ENCODE measurements at places on chromosomes 2 and 18. TPM values are rescaled to one million over a fixed set of nuclear protein-coding genes. Genes with fewer than 3 reads are reported as not detected.

- no peaks in the 10 kb centered on the region for H3K36me3 ChIP-seq
- peaks cover 24% of the 10 kb centered on the region for H3K4me1 ChIP-seq
- peak overlapping the region; percentile 77 for H3K27ac ChIP-seq
- H3K27me3 ChIP-seq = no peaks in the 10 kb centered on the region
These were observed 99.0 kb downstream of the ZFP36L2 start for GRCh38 chr2:43127208-43127940.

DNA sequence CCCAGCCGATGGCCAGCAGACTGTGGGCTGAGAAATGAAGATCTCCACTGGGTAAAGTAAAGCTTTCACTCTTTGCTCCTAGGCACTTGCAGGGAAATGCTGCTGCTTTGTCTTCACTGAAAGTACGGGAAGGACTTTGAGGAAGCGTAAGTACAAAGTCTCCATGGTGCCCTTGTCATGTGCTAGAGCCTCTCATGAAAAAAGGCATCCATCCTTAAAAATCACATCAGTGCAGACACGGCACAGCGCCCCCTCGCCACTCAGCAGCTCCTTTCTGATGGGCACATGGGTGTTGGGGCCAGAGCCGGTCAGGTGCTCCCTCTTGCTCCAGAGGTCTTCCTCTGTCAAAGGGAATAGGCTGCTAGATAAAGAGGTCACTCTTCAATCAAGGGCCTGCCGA is 109.0 kb upstream of the STPG4 start:
- H3K4me3 ChIP-seq = no peak overlapping the region
- H3K36me3 ChIP-seq = no peaks in the 10 kb centered on the region
- no peak overlapping the region for H3K27ac ChIP-seq
- DNase-seq = no peak
- no peaks in the 10 kb centered on the region for H3K4me1 ChIP-seq

- no peaks in the 10 kb centered on the region for H3K4me1 ChIP-seq
- no peak for DNase-seq
- H3K4me3 ChIP-seq = no peak overlapping the region
- no peaks in the 10 kb centered on the region for H3K36me3 ChIP-seq
- H3K27ac ChIP-seq = no peak overlapping the region
- no peaks in the 10 kb centered on the region for H3K27me3 ChIP-seq
These were observed 558.9 kb upstream of the PKDCC start for GRCh38 chr2:41488888-41489287.

GRCh38 chr2:68992933-68993332 is 18.5 kb downstream of the GKN1 start:
- no peak overlapping the region for H3K4me3 ChIP-seq
- no peak overlapping the region for H3K27ac ChIP-seq
- H3K4me1 ChIP-seq = no peaks in the 10 kb centered on the region
- H3K36me3 ChIP-seq = no peaks in the 10 kb centered on the region

- H3K4me1 ChIP-seq = peaks cover 26% of the 10 kb centered on the region
- peak within 1 kb of the TSS; percentile 59 for H3K4me3 ChIP-seq
- peak within 1 kb of the TSS; percentile 100 for H3K27ac ChIP-seq
- H3K27me3 ChIP-seq = no peaks in the 10 kb centered on the region
These were observed at the start of gene HDAC4 for GRCh38 chr2:239400596-239401066. Gene HDAC4 (minus strand): TSS chr2:239401020. CDS start chr2:239352699, 48,321 bp downstream.

- H3K27me3 ChIP-seq = no peaks in the 10 kb centered on the region
- no peak overlapping the region for H3K4me3 ChIP-seq
- H3K27ac ChIP-seq = no peak overlapping the region
- H3K36me3 ChIP-seq = no peaks in the 10 kb centered on the region
- H3K4me1 ChIP-seq = peaks cover 4% of the 10 kb centered on the region
These were observed 330.2 kb upstream of the FANCL start for GRCh38 chr2:58571181-58571852.

GRCh38 chr2:158539176-158540005 is 82.6 kb downstream of the PKP4 start:
- peak overlapping the region; percentile 18 for H3K27ac ChIP-seq
- no peaks in the 10 kb centered on the region for H3K27me3 ChIP-seq
- peak; percentile 22 for DNase-seq
- peaks cover 17% of the 10 kb centered on the region for H3K4me1 ChIP-seq
- no peaks in the 10 kb centered on the region for H3K36me3 ChIP-seq

GRCh38 chr18:70197844-70198243 is 7.6 kb downstream of the RTTN start:
- H3K36me3 ChIP-seq = peaks cover 4% of the 10 kb centered on the region
- no peaks in the 10 kb centered on the region for H3K27me3 ChIP-seq
- no peaks in the 10 kb centered on the region for H3K4me1 ChIP-seq

DNA sequence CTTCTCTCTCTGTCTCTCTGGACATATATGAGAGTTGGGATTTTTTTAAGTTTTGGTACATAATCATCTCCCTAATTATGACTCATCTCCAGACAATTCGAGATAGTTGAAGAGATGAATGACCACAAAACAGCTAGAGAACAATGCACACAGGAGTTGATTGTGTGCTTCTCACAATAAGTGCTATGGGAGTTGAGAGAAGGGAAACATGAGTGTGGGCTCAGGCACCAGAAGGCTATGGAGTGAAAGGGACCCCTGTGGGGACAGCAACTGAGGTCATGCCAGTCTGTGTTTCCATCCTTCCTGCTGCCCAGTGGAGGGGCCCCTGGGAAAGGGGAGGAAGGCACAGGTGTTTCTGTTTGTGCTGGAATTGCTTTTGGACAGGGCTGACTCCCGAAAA is 6.5 kb upstream of the YWHAQ start:
- no peak overlapping the region for H3K27ac ChIP-seq
- no peaks in the 10 kb centered on the region for H3K36me3 ChIP-seq
- H3K4me3 ChIP-seq = no peak overlapping the region
- DNase-seq = no peak

DNA sequence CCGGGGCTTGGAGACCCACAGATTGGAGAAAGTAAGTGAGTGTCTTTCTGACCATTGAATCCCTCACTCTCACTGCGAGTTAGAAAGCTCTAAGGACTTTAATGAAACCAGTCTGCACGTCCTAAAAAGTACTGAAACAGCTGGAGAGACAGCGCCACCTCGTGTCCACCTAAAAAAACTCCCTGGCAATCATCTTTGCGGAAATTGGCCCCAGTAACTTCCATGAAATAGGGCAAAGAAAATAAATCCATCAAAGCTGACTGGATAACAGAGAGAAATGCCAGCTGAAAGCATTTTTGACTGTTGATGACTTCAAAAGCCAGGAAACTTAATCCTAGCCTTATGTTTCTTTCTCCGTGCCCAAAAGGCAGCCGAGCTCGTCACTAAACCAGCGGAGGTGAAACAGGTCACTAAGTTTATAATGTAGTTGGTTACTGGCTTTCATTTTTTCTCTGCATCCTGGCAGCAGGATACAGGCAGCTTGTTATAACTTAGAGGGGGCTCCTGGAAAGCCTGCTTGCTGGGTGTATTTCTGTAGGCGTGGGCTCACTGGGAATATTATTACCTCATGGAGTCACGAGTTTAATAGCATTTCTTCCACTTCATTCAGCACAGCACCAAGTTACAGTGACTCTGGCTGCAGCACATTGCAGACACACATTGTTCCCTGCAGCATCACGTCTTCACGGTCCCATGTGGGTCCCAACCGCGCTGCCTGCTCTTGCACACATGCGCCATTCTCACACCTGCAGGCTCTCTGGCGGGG is 266.5 kb downstream of the HRH4 start:
- no peaks in the 10 kb centered on the region for H3K27me3 ChIP-seq
- no peaks in the 10 kb centered on the region for H3K4me1 ChIP-seq
- peak; percentile 65 for DNase-seq
- H3K27ac ChIP-seq = no peak overlapping the region

GRCh38 chr18:10216791-10217190 is 237.6 kb upstream of the APCDD1 start:
- H3K27ac ChIP-seq = no peak overlapping the region
- no peaks in the 10 kb centered on the region for H3K36me3 ChIP-seq
- peaks cover 7% of the 10 kb centered on the region for H3K4me1 ChIP-seq

GRCh38 chr18:46213295-46213694 is 109.1 kb downstream of the HAUS1 start:
- no peak overlapping the region for H3K4me3 ChIP-seq
- no peaks in the 10 kb centered on the region for H3K4me1 ChIP-seq
- H3K27me3 ChIP-seq = no peaks in the 10 kb centered on the region
- H3K36me3 ChIP-seq = peaks cover 2% of the 10 kb centered on the region
- H3K27ac ChIP-seq = no peak overlapping the region

DNA sequence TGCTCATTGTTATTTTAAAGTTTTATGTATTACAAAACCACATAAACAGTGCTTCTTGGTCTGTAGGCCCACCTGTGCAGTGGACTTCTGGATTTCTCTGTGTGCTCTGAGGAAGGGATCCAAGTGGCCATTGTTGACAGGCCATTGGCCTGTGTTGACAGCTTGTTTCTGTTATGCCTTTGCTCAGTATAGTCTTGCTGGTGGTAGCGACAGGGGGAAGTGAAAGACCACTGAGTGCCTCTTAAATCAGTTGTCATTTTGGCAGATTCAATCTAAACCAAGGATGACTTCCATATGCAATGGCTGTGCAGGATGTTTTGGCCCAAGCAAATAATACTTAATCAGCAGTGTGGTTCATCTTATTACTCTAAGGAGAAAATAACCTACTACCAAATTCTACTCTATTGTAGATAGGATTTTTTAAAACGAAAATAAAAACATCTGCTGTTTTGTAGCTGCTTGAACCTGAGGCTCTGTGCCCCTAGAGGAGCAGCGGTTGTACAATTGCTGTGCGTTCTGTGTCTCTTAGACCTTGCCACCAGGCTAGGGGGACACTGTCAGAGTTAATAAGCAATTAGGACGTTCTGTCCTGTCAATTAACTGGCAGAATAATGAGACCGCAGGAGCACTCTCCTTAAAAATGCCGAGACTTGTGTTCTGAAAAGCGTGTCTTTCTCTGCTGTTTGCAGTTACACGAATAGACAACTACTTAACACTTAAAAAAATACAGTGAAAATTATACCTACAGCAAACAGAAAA is 108.2 kb downstream of the RHBDD1 start:
- no peaks in the 10 kb centered on the region for H3K4me1 ChIP-seq
- no peak overlapping the region for H3K27ac ChIP-seq
- no peaks in the 10 kb centered on the region for H3K36me3 ChIP-seq

GRCh38 chr18:59301929-59302328 is 16.5 kb downstream of the CPLX4 start:
- DNase-seq = no peak
- H3K36me3 ChIP-seq = no peaks in the 10 kb centered on the region
- no peaks in the 10 kb centered on the region for H3K27me3 ChIP-seq

DNA sequence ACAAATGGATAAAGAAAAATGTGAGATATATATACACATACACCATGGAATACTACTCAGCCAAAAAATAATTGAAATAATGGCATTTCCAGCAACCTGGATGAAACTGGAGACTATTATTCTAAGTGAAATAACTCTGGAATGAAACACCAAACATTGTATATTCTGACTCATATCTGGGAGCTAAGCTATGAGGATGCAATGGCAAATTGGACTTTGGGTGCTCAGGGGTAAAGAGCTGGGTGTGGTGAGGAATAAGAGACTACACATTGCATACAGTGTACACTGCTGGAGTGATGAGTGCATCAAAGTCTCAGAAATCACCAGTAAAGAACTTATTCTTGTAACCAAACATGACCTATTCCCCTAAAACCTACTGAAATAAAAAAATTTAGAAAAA is 636.0 kb upstream of the LRATD1 start:
- no peak overlapping the region for H3K27ac ChIP-seq
- no peak for DNase-seq
- H3K36me3 ChIP-seq = no peaks in the 10 kb centered on the region
- H3K4me1 ChIP-seq = no peaks in the 10 kb centered on the region
- no peaks in the 10 kb centered on the region for H3K27me3 ChIP-seq

GRCh38 chr18:9750606-9751304 is 42.7 kb downstream of the RAB31 start:
- DNase-seq = no peak
- H3K27ac ChIP-seq = no peak overlapping the region
- H3K4me3 ChIP-seq = no peak overlapping the region
- no peaks in the 10 kb centered on the region for H3K36me3 ChIP-seq

- H3K36me3 ChIP-seq = no peaks in the 10 kb centered on the region
- no peak overlapping the region for H3K4me3 ChIP-seq
- peak; percentile 50 for DNase-seq
- no peaks in the 10 kb centered on the region for H3K27me3 ChIP-seq
These were observed 726.0 kb upstream of the RAB6C start for GRCh38 chr2:129253461-129253812.

GRCh38 chr2:9984217-9984739 is 32.8 kb downstream of the GRHL1 start:
- H3K36me3 ChIP-seq = no peaks in the 10 kb centered on the region
- H3K27me3 ChIP-seq = no peaks in the 10 kb centered on the region
- peaks cover 16% of the 10 kb centered on the region for H3K4me1 ChIP-seq
- no peak for DNase-seq
- H3K27ac ChIP-seq = peak overlapping the region; percentile 1

GRCh38 chr2:38191516-38191915 is 115.6 kb upstream of the CYP1B1 start:
- H3K4me3 ChIP-seq = no peak overlapping the region
- no peaks in the 10 kb centered on the region for H3K27me3 ChIP-seq
- no peaks in the 10 kb centered on the region for H3K4me1 ChIP-seq
- no peak for DNase-seq

IL36A gene
- total RNA-seq = not detected

POMC gene
- 92.0 TPM for total RNA-seq

G6PC2 gene
- 21.3 TPM for total RNA-seq

ST8SIA5 gene
- total RNA-seq = 1.6 TPM

CCDC148 gene
- 0.78 TPM for total RNA-seq

PER2 gene
- total RNA-seq = 10.9 TPM

STRADB gene
- total RNA-seq = 24.7 TPM

CLEC4F gene
- total RNA-seq = 3.3 TPM

HOXD11 gene
- not detected for total RNA-seq

RFTN2 gene
- 1.3 TPM for total RNA-seq

HOXD3 gene
- total RNA-seq = not detected

CREG2 gene
- total RNA-seq = not detected

ADCY3 gene
- 63.9 TPM for total RNA-seq

MAP2 gene
- 14.2 TPM for total RNA-seq

AMER3 gene
- 0.33 TPM for total RNA-seq

PARD3B gene
- total RNA-seq = 17.8 TPM
